ENCODE measurements at places on chromosomes 2 and 18. TPM values are rescaled to one million over a fixed set of nuclear protein-coding genes. Genes with fewer than 3 reads are reported as not detected.

ACKR3 gene
- 0.45 TPM for total RNA-seq

PTPRN gene
- not detected for total RNA-seq

SERPINB12 gene
- not detected for total RNA-seq

GRCh38 chr2:204019572-204020501 is 83.3 kb downstream of the ICOS start:
- peak; percentile 90 for DNase-seq

GRCh38 chr2:200578778-200579177 is 7.0 kb upstream of the AOX1 start:
- DNase-seq = peak; percentile 18

- DNase-seq = no peak
Measured at GRCh38 chr2:176242276-176242675, 27.0 kb upstream of the MTX2 start.

- DNase-seq = no peak
Measured at GRCh38 chr2:144343145-144343544, 176.8 kb downstream of the ZEB2 start.

- peak; percentile 1 for DNase-seq
Measured at GRCh38 chr18:48797841-48798255, 152.9 kb downstream of the SMAD7 start.

- DNase-seq = no peak
Measured at GRCh38 chr2:63506320-63506719, 82.0 kb downstream of the WDPCP start.

DNA sequence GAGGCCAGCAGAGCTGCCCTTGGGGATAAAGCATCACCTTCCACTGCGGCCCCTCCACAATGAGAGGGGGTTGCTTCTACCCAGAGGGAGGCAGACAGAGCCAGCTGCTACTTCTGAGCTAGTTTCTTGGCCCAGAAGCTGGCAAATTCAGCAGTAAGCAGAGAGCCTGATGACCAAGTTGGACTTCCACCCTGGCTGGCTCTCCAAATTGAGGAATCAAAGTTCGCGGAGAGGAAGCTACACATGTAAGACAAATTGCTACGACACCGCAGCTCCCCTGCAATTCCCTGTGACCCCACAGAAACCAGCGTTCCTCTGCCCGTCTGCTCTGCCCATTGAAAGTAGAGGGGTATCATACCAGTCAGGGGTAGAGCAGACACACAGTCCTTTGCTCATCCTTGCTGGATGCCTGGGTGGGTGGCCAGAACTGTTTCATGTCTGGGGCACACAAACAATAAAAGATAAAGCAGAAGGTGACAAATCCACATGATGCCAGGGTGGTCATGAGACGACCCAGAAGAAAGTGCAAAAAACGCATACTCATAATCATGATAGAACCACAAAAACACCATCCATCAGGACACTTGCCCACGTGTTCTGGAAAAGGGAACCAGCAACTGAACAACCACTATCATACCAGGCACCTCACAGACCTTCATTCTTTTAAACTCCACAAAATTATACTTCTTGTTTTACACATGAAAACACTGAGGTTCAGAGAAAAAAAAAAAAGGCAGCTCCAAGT is 5.4 kb downstream of the TFCP2L1 start:
- no peak for DNase-seq

GRCh38 chr2:182259629-182260150 is 167.1 kb downstream of the PDE1A start:
- no peak for DNase-seq

SLC23A3 gene
- total RNA-seq = 0.84 TPM

DNA sequence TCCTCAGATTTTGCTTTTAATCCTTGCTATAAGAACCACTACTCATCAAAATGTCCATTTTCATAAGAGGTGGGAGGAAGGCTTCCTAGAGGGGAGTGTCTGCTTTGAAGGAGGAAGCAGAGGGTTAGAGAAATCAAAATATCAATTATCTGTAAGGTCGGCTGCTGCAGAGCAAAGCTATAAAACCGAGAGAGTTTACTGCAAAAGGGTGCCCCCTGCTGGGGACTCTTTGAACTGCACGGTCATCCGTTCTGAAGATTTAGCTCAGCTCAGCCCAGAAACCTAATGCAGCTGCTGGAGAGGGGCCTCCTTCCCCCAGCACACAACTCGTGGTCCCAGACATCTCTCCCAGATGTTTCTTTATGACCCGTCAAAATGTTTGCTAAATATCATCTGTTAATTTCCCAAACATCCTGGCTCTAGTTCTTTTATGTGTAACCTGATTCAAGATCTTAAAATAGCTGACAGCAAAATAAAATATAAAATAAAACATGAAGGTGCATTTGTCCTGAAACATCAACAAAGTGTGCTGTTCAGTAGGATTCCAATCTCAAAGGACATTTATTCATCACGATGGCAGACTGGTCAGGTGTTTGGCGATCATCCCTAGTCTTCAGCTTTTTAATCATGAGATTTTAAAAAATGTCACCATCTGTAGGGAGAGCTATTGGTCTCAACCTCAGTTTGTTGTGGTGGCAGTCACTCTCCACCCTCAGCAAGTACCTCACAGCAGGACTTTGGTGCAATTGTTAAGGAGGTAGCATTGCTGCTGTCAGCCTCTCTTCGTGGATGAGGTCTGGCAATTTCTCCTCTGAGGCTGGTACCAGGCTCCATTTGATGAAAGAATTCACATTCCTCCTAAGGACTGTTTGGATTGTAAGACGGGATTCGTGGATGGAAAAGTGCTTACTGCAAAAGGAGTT is 185.9 kb downstream of the MTX2 start:
- DNase-seq = peak; percentile 92

DNA sequence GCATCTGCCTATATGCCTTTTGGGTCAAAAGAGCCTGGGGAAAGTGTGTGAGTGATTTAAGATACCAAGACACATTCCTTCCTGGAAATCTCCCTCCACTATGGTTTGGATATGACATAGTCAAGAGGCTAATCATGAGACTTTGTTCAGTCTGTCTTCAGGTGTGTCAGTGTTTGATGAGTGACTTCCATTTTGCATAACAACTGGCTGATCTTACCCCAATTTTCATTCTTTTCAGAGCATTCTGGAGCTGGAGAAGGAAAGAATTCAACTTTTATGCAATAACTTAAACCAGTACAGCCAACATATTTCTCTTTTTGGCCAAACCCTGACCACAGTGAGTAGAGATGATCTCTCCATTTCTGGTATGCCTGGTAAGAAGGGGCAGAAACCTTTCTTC is 39.4 kb downstream of the SPC25 start:
- no peak for DNase-seq

CCDC138 gene
- 7.4 TPM for total RNA-seq

NYAP2 gene
- not detected for total RNA-seq

SAG gene
- total RNA-seq = not detected

GRCh38 chr2:10119601-10120157 is 2.9 kb upstream of the RRM2 start:
- DNase-seq = no peak

GRCh38 chr2:217666338-217666737 is 336.5 kb downstream of the TNS1 start:
- peak; percentile 28 for DNase-seq

DNA sequence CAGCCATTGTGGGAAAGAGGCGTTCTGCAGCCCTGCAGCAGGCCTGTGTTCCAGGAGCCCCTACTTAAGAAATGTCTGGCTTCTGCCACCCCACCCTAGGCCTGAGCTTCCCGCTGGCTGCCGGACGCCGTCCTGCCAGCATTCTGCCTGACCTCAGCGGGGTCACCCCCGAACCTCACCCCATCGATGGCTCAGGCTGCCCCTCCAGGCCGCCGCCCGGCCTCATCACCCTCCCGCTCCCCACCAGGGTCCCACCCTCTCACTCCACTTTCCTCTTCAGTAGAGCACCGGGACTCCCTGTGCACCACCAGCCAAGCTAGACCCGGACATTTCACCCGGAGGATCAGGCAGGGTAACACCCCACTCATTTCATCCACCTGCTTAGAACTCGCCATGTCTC is 73.6 kb upstream of the SALL3 start:
- no peak for DNase-seq

MEP1B gene
- total RNA-seq = not detected

CROCC2 gene
- not detected for total RNA-seq

GRCh38 chr2:64781711-64782390 is 128.1 kb upstream of the SERTAD2 start:
- no peak for DNase-seq

APLF gene
- total RNA-seq = 2.7 TPM

GRCh38 chr2:50396298-50396631 is 635.7 kb downstream of the NRXN1 start:
- DNase-seq = no peak

DNA sequence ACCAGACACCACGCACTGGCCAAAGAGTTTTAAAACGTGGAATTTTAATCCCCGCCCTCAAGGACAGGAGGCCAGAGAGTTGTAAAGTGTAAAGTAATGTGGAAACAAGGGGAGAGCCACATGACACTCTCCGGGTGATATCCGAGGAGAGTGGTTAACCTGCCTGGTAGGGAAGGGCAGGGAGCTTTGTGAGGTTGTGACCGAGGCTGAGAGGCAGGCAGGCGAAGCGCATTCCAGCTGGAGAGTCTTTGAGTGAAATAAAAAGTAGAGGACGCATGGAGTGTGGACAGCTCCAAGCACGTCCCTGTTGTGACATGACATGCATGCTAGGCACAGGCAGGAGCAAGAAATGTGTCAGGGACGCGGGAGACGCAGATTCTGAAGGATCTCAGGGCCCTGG is 539.5 kb downstream of the RNF144A start:
- DNase-seq = no peak

DNA sequence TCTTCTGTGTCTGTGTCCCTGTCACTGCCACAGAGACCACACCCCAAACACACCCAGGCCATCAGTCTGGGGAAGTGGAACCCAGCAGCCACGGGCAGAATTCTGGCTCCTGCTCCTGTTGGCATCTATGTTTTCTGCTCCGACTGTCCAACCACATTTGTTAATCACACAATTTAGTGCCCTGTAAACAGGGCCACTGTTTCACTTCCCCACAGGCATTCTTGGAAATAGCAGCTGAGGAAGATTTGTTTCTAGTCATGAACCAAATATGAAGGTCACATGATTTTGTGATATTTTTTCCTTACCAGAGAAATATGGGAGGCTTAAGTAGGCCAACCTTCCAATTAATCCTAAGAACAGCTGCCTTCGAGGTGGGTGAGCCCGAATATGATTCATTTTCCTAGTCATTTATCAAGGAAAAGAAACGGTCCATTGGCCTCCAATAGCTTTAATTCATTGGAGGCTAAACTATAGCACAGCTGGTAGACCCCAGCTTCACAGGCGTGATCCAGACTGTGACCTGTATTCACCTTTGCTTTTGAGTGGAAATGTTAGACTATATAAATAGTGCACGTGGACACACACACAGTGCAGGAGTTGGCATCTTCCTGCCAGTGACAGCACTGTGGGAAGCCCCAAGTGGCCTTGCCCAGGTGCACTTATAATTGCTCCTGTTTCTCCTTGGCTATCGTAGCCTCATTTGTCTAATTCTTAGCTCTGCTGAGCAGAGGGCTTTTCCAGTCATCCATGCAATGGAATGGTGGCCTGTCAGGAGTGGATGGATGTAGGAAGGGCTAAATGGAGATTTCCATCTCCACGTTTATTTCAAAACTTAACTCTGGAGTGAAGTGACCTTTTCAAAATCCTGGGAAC is 267.9 kb downstream of the LPIN1 start:
- DNase-seq = no peak

DNA sequence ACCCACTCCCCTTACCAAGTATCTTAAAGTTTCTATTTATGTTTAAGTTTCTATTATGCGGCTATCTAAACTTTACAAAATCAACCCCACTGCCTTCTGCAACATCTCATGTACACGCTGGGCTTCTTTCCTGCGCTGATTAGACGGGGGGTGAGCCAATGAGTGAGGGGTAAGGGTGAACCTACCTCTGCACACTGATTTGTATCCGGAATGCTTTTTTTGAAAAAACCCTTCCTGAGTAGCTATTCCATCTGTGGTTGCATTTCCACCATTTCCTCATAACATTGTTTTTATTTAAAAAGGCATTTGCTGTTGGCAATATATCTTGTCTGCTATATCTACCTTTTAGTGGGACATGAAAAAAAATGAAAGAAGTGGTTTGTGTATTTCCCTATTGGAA is 6.3 kb downstream of the ALPG start:
- no peak for DNase-seq

GRCh38 chr2:239198221-239198620 is 202.6 kb downstream of the HDAC4 start:
- no peak for DNase-seq

- no peak for DNase-seq
Measured at GRCh38 chr2:161124201-161124600, 36.0 kb upstream of the TANK start.

GRCh38 chr2:10005461-10006235 is 37.7 kb upstream of the KLF11 start:
- DNase-seq = no peak

DNA sequence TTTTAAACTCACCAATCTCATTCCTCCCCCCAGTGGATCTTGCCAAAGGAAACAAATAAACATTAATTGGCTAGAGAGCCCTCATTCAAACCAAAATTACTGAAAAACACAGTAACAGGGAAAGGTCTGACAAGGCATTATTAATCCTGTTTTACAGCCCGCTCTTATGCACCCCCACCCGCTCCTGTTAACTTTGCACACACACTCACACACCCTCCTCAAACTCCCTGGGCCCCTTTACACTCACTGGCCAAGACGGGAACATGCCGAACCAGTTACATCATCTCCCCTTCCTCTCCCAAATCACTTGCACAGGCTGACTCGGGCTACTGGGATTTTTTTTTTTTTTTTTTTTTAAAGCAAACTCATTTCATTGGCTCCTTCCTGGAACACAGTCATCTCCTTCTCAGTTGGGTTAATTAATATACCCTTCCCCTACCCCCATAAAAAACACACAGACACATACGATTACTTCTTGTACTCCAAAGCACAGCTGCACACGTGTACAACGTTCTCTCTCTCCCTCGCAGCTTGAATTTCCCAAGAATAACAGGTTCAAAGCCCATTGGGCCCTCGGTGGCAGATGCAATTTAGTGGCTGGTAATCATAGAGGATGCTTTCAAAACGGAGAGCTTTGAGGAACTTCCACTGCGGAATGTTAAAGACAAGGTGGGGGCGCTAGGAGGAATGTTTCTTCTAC is 31.8 kb downstream of the KLF7 start:
- no peak for DNase-seq

ASB18 gene
- total RNA-seq = not detected

GRCh38 chr2:70344195-70344594 is 42.3 kb upstream of the FAM136A start:
- DNase-seq = peak; percentile 18

DNA sequence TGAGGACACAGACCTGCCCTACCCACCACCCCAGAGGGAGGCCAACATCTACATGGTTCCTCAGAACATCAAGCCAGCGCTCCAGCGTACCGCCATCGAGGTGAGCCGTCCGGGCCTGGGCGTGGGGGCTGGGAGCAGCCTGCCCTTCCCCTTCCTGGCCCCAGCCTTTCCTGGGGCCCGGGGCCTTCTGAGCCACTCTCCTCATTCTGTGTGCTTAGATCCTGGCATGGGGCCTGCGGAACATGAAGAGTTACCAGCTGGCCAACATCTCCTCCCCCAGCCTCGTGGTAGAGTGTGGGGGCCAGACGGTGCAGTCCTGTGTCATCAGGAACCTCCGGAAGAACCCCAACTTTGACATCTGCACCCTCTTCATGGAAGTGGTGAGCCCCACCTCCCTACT is 157.9 kb downstream of the DYSF start:
- DNase-seq = no peak

SNED1 gene
- 0.35 TPM for total RNA-seq

GRCh38 chr2:199772035-199772976 is 78.7 kb downstream of the FTCDNL1 start:
- no peak for DNase-seq
